ENCODE measurements at places on chromosomes 12 and 14. TPM values are rescaled to one million over a fixed set of nuclear protein-coding genes. Genes with fewer than 3 reads are reported as not detected.

RD3L gene
- not detected for total RNA-seq

RAD51B gene
- total RNA-seq: 14.1 TPM

CMAS gene
- total RNA-seq: 11.5 TPM

PLEKHH1 gene
- total RNA-seq: 0.32 TPM

ING4 gene
- total RNA-seq: 40.1 TPM

OR11H6 gene
- not detected for total RNA-seq

C14orf180 gene
- not detected for total RNA-seq

TAS2R19 gene
- 9.6 TPM for total RNA-seq

KRT77 gene
- not detected for total RNA-seq

KRT6A gene
- 40.3 TPM for total RNA-seq

SVOP gene
- not detected for total RNA-seq

FSCB gene
- not detected for total RNA-seq

CDCA3 gene
- total RNA-seq: 3.3 TPM

CD163 gene
- total RNA-seq: 0.24 TPM

COL2A1 gene
- not detected for total RNA-seq

ADAM21 gene
- total RNA-seq: not detected

BCL2L2 gene
- total RNA-seq: 24.2 TPM

LMNTD1 gene
- total RNA-seq: 0.16 TPM

CLEC2D gene
- 4.1 TPM for total RNA-seq

LRRC43 gene
- 0.65 TPM for total RNA-seq

IGF1 gene
- total RNA-seq: 0.12 TPM

RNASE7 gene
- not detected for total RNA-seq

HSP90AA1 gene
- total RNA-seq: 122 TPM

CEBPE gene
- total RNA-seq: not detected

SERPINA6 gene
- not detected for total RNA-seq

NRIP2 gene
- total RNA-seq: under 0.01 TPM

HOXC4 gene
- total RNA-seq: 0.24 TPM

COPS7A gene
- total RNA-seq: 98.8 TPM

SAMD15 gene
- total RNA-seq: 2.8 TPM

PTHLH gene
- total RNA-seq: 0.12 TPM

CLEC9A gene
- not detected for total RNA-seq

TSHR gene
- 2.3 TPM for total RNA-seq

OR4E2 gene
- not detected for total RNA-seq

PIWIL1 gene
- total RNA-seq: not detected

SIRT4 gene
- 0.65 TPM for total RNA-seq

CCDC197 gene
- not detected for total RNA-seq

IFNG-AS1 gene
- not detected for total RNA-seq

EGLN3 gene
- 0.12 TPM for total RNA-seq

ARHGAP5 gene
- total RNA-seq: 88.9 TPM

ACADS gene
- 17.7 TPM for total RNA-seq

LGALS3 gene
- 386 TPM for total RNA-seq

SLC39A5 gene
- not detected for total RNA-seq

RTN1 gene
- total RNA-seq: 1.5 TPM

KCNJ8 gene
- 2.3 TPM for total RNA-seq

PLEKHG7 gene
- not detected for total RNA-seq
